ENCODE measurements at places on chromosomes 6 and 20.

GRCh38 chr6:11667876-11668275 is 110.7 kb downstream of the ADTRP start:
- DNase-seq: no peak

- DNase-seq: no peak
Observed at GRCh38 chr6:37990762-37991525, 171.4 kb downstream of the ZFAND3 start.

DNA sequence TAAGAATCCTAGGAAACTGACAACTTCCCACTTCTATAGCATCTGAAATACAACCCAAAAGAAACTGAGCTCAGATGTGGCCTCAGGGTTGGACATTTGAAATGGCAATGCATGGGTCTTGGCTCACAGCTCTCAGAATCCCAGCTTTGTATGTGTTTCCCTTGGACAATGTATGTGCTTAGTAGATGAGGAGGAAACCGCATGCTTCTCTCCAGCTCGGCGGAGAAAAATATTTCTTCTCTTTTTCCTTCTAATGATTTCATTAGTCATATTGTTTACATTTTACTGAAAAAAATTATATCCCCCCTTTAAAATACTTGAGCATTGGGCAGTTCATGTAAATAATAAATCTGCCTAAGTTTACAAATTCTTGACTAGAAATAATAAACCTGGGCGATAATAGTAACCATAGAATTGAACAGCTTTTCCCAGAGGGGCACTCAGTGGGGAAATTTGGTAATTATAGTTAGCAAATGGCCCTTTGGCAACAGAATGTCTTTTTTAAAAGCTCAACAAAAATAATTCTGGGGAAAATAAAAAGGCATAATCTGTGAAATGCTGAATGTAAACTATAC is 55.3 kb downstream of the PFDN4 start:
- no peak for DNase-seq

DNA sequence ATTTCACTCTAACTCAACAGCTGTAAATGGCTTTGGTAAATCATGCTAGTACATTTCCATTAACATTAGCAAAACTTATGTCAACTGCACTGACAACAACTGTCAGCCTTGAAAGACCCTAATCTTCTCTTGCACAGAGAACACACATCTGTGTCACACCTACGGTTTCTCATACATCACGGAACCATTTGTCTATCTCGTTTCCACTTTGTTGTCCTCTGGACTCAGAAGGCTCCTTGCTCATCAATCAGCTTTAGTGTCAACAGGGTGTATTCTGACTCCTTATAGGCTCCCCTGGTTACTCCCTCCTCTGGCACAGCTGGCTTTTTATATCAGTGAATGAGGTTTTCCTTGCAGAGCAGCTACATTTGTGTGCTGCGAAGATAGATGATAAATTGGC is 49.3 kb downstream of the CD83 start:
- DNase-seq: no peak

GRCh38 chr6:11329726-11330412 is 97.4 kb upstream of the NEDD9 start:
- no peak for DNase-seq

GRCh38 chr6:159512571-159512970 is 180.5 kb downstream of the SOD2 start:
- no peak for DNase-seq

- DNase-seq: no peak
Observed at GRCh38 chr6:24052590-24052961, 73.4 kb upstream of the NRSN1 start.

GRCh38 chr6:42137194-42137753 is 5.1 kb downstream of the C6orf132 start:
- no peak for DNase-seq

GRCh38 chr20:16745204-16745603 is 3.0 kb upstream of the OTOR start:
- DNase-seq: no peak

DNA sequence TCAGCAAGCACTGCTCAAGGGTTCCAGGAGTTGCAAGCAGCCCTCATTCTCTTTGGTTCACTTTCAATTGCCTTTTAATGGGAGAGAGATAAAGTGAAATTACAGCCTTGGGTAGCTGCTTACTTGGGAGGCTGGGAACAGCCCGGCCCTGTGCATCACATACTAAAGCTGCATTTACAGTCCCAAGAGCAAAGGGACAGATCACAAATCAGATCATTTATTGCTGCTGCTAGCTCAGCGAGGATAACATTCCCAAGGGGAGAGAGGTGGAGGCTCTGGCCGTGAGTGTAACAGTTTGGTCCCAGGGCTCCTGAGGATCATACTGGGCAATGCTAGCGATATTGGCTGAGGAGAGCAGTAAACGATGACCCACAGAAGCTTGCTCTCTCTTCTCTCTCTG is 133.1 kb downstream of the CDH26 start:
- no peak for DNase-seq

DNA sequence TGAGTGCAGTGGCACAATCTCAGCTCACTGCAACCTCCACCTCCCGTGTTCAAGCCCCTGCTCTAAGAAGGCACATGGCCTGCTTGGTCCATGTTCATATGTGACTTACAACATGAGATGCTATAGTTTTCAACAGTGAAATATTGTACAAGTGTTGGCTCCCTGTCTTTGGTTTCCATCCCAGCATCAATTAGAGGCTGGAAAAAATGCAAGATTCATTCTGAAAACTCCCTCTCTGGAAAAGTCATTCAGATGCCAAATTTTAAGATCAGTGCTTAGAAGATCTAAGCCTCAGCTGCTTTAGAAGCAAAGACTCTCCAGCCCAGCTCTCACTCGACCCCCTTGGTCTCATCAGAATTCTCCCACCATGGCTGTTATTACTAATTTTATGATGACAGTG is 398.9 kb downstream of the KIF16B start:
- no peak for DNase-seq

DNA sequence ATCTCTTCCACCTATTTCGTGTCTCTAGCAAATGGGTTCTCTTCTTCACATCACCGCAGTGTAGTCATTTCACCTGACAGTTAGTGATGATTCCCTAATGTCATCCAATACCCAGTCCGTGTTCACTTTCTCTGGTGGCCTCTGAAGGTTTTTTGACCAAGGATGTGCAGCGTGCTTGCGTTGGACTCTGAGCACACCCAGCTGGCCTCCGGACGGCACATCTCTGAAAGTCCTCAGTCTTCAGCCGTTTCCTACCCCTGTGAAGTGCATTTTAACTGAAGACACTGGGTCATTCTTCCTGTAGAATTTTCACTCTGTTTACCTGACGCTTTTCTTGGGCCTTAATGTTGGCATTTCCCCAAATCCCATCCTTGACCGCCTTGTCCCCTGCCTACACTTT is 98.7 kb downstream of the ERMARD start:
- no peak for DNase-seq

DNA sequence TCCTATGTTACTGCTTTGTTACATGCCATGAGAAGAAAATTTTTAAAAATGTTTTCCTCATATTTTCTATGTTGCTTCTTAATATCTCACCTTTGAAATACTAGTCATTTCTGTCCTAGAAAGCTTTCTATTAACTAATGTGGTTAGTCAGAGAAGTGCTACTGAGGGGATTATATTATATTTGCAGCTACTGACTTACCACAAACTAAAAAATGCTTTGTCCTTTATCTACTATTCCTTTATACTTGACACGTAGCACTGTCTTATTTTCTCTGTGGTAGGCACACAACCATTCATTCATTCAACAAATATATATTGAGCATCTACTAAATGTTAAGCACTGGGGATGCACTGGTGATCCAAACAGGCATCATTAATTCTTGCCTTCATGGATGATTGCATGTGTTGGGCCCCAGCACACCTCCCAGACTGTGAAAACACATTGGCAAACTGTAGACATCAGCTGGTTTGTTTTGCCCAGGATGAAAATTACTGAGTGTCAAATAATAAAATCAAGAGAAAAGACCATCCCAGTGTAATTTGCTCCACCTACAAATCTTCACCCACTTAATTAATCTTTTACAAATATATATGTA is 10.7 kb upstream of the MLIP start:
- DNase-seq: no peak

DNA sequence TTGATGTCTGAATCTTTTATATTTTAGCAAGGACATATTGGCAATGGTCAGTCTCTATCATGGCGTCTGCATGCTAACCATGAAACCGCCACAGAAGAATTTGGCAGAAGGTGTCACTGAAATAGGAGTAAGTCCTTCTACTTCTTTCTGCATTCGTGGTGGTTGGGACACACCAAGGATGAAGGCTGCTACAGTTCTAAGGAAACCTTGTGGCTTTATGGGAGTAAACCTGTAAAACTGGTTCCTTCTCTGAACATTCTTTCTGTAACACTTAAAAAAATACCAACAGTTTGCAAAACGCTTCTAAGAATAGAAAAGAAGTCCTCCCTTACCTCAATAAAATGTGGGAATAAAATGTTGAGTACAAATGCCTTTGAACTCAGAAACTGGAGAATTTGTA is 195.3 kb downstream of the SLC24A3 start:
- no peak for DNase-seq

DNA sequence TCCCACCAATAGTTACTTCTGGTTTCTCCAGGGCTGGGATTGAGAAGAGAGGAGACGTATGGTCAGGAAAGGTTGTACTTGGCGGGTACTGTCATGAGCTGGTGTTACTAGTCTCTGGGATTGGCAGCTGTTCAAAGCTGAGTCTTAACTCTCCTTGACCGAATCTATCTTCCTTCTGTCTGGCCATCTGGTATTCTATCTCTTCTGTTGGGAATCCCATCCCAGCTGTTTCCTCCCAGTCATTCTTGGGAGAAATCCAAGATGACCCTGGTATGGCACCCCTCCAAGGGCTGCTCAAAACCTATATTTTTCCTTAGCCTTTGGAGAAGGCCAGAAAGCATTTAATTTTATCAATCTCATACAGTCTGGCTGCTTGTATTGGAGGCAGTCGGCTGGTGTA is 287.0 kb upstream of the CHD6 start:
- no peak for DNase-seq

DNA sequence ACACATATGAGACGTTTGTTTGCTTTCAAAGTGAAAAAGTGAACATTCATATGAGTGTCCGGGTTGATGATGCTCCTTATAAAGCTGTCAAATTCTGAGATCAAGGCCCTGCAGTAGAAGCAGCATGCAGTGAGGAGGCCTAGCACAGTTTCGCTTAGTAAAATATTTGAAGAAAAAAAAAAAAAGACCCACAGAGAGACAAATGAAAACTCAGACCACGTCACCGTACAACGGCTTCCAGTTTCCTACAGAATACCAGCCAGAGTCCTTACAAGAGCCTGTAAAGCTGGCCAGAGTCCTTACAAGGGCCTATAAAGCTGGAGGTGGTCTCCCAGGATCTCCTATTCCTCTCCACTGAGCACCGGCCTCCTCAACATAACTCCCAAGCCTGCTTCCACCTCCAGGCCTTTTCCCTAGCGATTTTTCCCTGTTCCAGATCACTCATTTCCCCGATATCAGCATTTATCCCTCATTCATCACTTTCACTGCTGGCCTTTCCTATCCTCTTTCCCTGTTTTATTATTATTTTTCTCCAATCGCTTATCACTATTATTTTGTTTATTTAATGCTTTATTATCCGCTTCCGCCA is 1.5 kb upstream of the HMGN4 start:
- peak; percentile 34 for DNase-seq

- no peak for DNase-seq
Observed at GRCh38 chr6:9250852-9251251, 815.5 kb upstream of the SLC35B3 start.

DNA sequence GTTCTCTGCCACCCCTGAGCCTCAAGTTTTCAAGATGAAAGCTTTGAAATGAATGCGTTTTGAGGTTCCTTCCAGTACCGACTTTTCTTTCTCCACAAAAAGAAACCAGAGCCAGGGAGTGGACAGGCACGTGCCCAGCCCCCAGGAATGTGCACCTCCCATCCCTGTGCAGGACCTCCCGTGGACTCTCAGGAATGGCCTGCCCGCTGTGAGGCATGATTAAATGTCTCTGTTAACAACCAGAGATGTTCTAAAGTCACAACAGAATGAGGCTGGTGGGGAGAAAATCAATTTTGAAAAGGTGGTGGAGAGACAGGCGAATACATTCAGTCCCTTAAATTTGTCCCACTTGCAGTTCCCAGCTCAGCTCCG is 1.5 kb downstream of the TGM3 start:
- DNase-seq: no peak

- DNase-seq: no peak
Observed at GRCh38 chr6:78089531-78089930, 436.7 kb downstream of the MEI4 start.

DNA sequence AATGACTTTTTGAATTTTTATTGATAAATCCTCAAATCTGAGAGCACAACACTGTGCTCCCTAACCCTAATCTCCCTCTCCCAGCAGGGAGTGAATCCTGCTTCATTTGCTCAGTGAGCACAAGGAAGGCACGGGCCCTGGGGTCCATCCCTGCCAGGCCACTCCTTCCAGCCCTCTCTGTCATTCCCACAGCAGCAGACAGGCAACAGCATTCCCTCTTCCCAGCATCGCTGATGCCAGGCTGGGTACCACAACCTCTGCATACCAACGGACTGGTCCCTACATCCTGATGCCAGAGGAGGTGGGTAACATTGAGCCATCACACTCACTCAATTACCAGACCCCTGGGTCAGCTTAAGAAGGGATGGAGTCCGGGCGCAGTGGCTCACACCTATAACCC is 34.2 kb downstream of the MRPL14 start:
- no peak for DNase-seq

DNA sequence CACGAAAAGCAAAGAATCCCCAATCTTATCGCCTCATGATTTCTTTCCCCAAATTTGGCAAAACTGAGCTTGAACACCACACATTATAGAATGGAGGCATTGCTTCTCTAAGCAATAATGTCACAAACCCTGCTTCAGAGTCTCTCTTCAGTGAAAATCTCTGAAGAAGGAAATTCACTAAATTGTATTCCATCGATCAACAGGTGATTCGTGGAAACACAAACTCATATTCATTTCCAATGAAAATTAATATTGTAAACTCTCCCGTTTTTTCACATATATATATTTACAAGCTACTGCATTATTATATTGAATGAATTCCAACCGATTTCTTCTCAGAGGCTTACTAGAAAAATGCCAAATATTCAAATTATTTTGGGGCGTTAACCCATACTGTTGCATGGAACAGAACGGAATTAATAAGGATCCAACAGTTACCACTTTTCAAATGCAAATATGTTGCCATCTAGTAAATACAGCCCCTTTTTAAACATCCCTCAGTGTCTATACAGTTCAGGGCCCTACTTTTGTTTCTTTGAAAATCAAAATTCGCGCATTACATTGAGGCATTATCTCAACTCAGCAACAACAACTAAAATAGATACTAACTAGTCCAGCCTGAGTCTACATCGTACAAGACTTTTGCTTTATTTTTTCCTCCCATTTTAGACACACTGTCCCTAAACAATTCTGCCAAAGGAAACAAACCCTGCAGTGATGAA is 1.3 kb downstream of the KIF13A start:
- no peak for DNase-seq

- no peak for DNase-seq
Observed at GRCh38 chr20:49490689-49491088, 8.2 kb upstream of the KCNB1 start.

- DNase-seq: no peak
Observed at GRCh38 chr20:39898467-39898852, 790.6 kb downstream of the MAFB start.

Data from CD4-positive, alpha-beta T cell treated with Interferon alpha-2 for 1 hour (primary cell).